ENCODE measurements at places on chromosomes 2 and 18.

DNA sequence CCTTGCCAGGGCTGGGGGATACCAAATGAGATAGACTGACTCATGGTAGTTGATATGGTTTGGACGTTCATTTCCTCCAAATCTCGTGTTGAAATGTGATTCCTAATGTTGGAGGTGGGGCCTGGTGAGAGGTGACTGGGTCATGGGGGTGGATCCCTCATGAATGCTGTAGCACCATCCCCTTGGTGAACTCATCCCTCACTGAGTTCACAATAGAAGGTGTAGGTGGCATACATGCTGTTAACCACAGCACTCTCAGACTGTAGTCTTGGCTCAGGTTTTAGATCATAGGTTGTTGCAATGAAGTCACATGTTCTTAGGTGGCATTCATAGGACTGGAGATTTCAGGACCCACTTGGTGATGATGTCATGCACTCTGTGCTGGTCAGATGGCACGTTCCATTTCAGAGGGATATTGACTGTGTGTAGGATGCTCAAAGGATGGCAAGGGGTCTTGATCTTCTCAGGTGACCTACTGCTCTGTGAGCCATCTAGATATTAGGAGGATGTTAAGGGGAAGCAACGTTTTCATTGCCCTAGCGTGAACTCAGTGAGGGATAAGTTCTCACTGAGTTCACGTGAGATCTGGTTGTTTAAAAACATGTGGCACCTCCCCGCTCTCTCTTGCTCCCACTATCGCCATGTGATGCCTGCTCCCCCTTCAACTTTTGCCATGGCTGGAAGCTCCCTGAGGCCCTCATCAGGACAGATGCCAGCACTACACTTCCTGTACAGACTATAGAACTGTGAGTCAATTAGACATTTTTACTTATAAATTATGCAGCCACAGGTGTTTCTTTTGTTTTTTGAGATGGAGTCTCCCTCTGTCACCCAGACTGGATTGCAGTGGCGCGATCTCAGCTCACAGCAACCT is 73.8 kb upstream of the ACAA2 start:
- DNase-seq = no peak

- no peak for DNase-seq
These were observed 60.9 kb upstream of the IL1R1 start for GRCh38 chr2:102081606-102082005.

DNA sequence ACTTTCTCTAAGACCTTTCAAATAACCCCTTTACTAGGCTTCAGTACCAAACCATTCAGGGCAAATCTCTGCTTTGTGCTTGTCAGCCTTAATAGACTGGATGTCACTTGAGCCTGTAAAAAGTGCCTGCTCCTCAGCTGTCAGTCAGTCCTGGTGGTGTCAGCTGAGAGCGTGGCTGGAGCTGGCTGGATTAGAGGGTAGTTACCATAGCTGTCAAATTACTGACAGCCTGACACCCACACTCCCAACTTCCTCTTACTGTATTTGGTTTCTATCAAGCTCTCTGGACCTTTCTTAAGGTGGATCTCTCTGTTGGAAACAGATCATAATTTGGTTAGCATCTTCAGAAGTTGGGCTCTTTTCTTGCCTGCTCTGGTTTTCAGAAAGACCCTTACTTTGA is 371.4 kb upstream of the ATP5MC3 start:
- DNase-seq = no peak

GRCh38 chr18:26121476-26121875 is 12.2 kb upstream of the PSMA8 start:
- DNase-seq = no peak

DNA sequence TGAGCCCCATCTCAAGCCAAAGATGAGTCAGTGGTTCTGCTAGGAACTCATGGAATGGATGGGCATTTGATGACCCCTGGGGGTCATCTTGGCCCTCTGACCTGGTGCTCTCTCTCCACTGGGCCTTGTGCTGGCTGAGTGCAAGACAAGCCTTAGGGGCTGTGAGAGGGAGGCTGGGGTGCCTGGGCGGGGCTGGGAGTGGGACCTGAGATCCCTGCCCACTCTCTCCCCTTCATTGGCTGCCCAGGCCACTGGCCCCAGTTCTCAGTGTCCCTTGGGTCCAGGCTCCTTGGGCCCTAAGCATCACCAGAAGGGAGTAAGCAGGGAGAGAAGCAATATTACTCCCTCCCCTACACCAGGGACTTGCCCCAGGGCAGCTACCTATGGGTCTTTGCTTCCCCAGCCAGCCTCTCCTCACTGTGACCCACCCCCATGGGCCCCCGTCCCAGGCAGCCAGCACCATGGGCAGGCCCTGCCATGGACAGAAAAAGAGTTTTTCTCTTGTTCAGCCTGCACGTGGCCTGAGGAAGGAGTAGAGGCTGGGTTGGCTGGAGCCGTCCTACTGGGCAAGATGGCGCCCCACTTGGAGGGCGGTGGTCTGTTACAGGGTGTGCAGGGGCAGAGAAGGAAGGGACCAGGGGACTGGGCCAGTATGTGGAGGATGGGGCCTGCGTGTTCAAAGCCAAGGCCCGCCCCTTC is 33.6 kb downstream of the ATOH8 start:
- peak; percentile 39 for DNase-seq

- DNase-seq = no peak
These were observed 157.3 kb downstream of the CTNNA2 start for GRCh38 chr2:79670198-79670597.

- DNase-seq = no peak
These were observed 3.3 kb upstream of the C18orf32 start for GRCh38 chr18:49490246-49490762.

- DNase-seq = no peak
These were observed 947 bp upstream of the ANKRD44 start for GRCh38 chr2:197311421-197312033.

DNA sequence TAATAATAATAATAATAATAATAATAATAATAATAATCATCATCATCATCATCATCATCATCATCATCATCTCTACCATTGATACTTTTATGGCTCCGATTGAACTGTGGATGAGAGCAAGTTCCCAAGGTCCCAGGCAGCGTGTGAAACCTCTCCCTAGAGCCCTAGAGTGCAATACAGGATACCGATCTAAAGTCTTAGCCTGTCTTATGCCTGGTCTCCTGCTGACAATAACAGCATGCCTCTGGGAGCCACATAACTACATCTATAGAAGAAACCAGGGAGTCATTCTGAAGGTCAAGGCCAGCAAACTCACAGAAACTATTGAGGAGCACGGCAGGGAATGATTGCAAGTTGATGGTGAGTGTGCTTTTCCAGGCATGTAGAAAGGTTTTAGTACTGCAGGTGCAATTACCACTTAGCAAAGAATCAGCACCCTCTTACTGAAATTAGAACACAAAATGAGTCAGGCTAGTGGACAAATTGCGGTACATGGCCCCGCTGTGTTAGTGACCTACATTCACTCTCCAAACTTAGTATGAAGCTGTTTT is 457.2 kb upstream of the CDH20 start:
- DNase-seq = no peak

GRCh38 chr18:3863593-3863992 is 413.6 kb downstream of the TGIF1 start:
- no peak for DNase-seq

DNA sequence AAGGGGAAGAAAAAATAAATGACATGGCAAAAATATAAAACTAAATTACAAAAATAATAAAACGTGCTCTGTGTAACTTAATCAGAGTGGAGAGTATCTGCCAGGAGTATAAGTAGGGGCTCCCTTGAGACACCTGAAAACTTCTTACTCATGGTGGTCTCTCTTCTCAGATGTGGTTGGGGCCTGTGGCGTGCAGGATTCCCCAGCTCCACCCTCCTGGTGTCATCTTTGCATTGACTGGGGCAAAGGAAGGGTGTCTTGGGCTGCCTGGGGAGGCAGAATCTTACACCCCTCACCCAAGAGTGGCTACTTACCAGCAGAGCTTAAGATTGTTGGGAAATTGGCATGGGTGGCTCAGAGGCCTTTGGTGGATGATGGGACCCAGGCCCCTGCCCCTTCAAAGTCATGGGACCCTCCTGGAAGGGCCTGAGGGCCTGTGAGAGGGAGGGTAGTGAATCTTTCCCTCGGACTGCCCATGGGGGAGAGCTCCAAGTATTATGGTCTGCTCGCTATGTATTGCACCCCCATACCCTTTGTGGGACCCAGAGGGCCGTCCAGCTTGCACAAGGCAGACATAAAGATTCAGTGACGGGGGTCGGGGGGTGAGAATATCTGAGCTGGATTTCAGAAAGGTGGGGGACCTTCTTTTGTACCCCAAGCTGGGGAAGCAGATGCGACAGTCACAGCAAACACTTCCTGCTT is 6.9 kb upstream of the TRAF3IP1 start:
- DNase-seq = no peak

DNA sequence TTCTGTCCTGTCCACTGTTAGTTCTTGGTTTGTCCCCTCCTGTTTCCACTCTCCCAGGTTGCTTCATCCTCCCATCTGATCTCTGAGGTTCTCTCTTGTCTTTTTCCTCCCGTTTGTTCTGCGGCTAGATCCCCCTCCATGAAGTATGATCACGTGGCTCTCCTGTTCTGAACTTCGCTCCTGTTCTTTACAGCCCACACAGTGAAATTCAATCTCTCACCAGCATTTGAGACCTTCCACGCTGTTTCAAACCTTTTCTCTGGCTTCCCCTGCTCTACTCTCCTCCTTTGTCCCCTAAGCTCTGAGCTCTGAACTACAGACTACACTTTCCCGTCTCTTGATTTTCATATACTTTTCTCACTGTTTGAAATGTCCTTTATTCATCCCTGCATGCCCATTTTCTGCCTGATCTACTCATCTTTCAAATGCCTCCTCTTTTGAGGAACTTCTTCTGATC is 83.5 kb downstream of the OSBPL6 start:
- no peak for DNase-seq

DNA sequence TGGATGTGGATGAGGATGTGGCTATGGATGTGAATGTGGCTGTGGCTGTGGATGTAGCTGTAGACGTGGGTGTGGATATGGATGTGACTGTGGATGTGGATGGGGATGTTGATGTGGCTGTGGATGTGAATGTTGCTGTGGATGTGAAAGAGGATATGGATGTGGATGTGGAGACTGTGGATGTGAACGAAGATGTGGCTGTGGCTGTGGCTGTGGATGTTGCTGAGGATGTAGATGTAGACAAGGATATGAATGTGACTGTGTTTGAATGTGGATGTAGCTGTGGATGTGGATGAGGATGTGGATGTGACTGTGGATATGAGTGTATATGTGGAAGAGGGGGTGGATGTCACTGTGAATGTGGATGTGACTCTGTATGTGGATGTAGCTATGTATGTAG is 884.6 kb upstream of the CHAC2 start:
- DNase-seq = no peak

DNA sequence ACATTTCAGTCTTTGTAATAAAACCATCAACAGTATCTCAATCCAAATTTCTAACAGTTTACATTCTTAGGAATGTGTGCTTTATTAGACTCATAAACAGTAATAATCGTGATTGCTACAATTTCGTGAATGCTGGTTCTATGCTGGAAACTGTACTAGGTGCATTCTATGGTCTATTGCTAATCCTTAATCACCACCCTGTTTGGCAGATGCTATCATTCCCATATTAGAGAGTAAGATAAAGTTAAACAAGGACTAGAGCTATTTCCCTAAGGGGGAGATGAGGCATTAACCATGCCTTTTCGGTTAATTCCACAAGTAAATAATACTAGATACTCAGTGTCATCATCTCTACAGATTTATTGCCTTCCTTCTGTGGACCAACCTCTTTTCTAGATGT is 244.0 kb downstream of the PAX3 start:
- DNase-seq = no peak

- no peak for DNase-seq
These were observed 61.2 kb upstream of the ZCCHC2 start for GRCh38 chr18:62461591-62461990.

- DNase-seq = no peak
These were observed 14.8 kb upstream of the CALCRL start for GRCh38 chr2:187462839-187463238.

- no peak for DNase-seq
These were observed 60.8 kb downstream of the CFAP221 start for GRCh38 chr2:119605096-119605495.

- DNase-seq = no peak
These were observed 60.4 kb downstream of the KCNJ3 start for GRCh38 chr2:154758871-154759270.

DNA sequence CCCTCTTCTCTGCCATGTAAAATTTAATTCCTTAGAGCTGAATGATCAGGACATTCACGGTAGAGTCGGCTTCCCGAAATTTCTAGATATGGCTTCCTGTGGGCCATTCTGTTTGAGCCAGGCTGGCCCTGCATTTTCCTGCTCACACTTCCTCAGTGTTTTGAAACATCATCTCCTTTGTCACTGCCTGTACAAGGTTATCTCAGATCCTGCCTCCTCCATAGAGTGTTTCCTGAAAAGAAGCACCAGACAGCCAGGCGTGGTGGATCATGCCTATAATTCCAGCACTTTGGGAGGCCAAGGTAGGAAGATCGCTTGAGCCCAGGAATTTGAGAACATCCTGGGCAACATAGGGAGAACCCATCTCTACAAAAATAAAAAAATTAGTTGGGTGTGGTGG is 43.6 kb downstream of the GRHL1 start:
- DNase-seq = no peak

DNA sequence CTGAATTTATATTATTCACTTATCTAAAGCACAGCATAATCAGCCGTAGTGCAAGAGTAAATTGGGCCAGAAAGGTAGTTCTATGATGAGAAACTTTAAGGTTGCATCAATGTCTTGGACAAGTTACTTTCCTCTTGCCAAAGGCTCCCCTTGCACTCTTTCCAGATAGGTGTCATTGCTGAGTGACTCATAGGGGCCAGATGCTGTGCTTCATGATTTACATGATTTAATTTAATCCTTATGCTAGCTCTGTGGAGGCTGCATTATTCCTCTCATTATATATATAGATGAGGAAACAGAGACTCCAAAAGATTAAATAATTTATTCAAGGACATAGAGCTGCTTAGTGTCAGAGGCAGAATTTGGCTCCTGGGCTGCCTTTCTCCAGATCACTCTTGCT is 5.0 kb downstream of the CFAP221 start:
- DNase-seq = no peak

- no peak for DNase-seq
These were observed 121.8 kb downstream of the DSC3 start for GRCh38 chr18:30920757-30921156.

DNA sequence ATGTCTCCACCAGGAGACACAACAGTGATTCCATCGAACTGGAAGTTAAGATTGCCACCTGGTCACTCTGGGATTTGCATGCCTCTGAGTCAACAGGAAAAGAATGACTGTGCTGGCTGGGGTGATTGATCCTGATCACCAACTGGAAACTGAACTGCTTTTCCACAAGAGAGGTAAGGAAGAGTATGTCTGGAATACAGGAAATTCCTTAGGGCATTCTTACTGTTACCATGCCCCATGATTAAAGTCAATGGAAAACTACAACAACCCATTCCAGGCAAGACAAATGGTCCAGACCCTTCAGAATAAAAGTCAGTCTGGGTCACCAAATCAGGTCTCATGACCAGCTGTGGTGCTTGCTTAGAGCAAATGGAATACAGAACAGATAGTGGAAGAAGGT is 12.0 kb upstream of the DDX1 start:
- DNase-seq = no peak

All from aorta (tissue), 5 donors.